ENCODE measurements at places on chromosomes 16 and 17.

DNA sequence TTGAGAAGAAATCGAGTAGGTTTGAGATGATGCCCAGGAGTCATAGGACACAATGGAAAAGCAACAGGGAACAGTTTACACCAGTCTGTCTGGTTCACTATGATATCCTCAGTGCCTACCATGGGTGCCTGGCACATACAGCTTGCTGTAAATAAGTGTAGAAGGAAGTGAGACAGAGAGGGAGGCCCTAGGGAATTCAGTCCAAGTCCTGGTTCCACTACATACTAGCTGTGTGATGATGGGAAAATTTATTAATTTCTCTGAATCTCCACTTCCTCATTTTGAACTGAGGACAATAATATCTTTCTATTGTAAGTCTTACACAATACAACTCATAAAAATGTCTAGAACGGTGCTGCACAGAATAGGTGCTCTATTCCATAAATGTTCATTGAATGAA, 53.3 kb upstream of the LYRM9 start:
- no peak for DNase-seq

DNA sequence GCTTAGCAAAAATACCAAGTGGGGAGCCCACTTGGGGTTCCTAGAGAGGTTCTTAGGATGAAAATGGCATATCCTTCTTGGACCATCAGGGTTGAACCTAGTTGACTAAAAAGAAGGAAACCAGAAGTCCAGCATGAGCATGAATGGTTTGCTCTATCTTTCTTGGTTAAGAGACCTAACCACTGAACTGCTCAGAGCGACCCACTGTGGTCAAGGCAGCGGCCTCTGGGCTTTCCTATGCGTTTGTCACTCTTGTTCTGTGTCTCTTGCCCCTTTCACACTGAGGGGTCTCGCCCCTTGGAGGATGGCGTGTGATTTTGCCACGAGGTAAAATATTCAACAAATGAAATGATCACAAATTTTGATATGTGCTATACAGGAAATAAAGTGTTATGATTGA, 526 bp upstream of the BORCS6 start:
- no peak for DNase-seq

DNA sequence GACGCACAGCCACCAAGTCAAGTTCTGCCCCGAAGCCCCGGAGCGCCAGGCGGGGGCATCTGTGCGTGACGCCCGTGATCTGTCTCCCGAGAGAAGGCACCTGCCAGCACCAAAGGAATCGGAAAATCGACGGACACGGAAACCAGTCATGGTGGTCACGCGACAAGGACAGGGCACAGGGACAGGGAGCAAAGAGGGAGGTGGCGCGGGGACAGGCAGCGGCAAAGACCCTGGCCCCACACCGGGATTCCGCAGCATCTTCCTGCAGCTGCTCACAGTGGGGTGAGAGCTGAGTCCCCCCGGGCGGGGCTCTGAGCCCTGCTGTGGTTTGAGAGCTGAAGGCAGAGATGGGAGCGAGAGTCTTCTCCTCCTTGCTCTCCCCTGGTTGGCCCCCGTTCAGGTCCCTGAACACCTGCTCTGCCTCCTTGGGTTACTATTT, 56.4 kb downstream of the ABR start:
- no peak for DNase-seq

- no peak for DNase-seq
These were observed 42.2 kb downstream of the STX8 start for GRCh38 chr17:9533441-9533840.

DNA sequence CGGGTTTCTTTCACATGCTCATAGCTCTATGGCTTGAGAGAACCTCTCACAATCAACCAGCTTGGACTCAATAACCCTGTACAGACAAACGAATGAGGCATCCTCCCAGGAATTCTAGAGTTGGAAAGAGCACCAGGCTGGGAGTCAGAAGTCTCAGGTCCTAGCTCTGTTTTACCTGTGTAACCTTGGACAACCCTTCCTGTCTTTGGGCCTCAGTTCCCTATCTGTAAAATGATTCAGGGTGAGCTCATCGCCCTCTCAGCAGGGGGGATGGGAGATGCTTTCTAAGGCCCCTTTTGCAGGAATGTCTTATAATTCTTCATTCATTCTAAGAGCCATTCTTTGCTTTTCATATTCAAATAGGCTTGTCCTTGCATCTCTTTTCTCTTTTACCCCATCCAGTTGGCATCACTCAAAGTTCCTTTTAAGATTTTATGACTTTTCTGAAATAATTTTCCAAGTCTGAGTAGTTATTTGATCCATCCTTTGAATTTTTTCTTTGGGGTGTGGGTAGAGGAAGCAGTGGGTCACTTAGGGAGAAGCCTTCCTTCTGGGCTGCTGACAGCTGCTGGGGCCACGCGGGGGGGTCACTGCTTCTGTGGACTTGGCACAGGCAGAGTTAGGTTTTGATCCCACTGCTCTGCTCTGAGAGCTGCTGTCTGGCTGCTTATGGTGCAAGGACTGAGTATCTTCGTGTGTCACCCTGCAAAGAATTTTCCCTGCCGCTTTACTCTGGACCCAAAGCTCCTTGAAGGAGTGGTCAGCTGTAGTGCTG, 102.7 kb downstream of the UTP18 start:
- no peak for DNase-seq

- no peak for DNase-seq
These were observed 67.5 kb downstream of the KLHDC4 start for GRCh38 chr16:87698241-87698640.

GRCh38 chr16:68387301-68387700, 61.0 kb downstream of the SMPD3 start:
- DNase-seq = no peak

DNA sequence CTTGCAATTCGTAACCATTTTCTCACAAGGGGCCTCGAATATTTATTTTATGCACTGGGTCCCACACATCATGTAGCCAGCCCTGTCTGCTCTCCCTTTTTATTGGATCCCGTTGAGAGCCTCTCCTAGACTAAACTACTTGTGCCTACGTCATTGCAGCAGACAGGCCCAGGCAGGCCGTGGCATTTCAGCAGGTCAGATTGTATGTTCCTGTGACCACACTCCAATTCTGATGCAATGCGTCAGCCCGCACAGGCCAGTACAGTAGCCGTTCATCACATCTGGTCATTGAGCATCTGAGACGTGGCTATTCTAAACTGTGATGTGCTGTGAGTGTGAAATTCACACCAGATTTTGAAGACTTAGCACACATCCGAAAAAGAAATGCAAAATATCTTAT, 42.2 kb downstream of the ABAT start:
- no peak for DNase-seq
